Stimulated activated CD4-positive, alpha-beta T cell treated with anti-CD3 and anti-CD28 coated beads, Interleukin-12 subunit alpha, Interleukin-12 subunit beta, amount 100 ng/mL, for 24 hours (primary cell): ENCODE measurements at places on chromosomes 6 and 20.

DNA sequence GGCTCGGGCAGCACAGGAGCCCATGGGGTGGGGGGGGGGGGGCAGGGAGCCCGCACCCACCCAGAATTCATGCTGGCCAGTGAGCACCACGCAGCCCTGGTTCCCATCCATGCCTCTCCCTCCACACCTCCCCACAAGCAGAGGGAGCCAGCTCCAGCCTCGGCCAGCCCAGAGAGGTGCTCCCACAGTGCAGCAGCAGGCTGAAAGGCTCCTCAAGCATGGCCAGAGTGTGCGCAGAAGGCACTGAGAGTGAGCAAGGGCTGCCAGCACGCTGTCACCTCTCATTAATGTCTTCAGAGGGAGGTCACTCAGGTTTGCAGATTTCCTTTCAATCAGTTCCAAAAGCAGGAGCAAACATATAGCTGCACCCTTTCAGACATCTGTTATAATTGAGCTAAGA is 32.4 kb downstream of the GSTA4 start:
- no peak for DNase-seq

- no peak for DNase-seq
Observed at GRCh38 chr6:68779366-68779765, 144.3 kb downstream of the ADGRB3 start.

GRCh38 chr6:37851997-37852524 is 32.5 kb downstream of the ZFAND3 start:
- no peak for DNase-seq

DNA sequence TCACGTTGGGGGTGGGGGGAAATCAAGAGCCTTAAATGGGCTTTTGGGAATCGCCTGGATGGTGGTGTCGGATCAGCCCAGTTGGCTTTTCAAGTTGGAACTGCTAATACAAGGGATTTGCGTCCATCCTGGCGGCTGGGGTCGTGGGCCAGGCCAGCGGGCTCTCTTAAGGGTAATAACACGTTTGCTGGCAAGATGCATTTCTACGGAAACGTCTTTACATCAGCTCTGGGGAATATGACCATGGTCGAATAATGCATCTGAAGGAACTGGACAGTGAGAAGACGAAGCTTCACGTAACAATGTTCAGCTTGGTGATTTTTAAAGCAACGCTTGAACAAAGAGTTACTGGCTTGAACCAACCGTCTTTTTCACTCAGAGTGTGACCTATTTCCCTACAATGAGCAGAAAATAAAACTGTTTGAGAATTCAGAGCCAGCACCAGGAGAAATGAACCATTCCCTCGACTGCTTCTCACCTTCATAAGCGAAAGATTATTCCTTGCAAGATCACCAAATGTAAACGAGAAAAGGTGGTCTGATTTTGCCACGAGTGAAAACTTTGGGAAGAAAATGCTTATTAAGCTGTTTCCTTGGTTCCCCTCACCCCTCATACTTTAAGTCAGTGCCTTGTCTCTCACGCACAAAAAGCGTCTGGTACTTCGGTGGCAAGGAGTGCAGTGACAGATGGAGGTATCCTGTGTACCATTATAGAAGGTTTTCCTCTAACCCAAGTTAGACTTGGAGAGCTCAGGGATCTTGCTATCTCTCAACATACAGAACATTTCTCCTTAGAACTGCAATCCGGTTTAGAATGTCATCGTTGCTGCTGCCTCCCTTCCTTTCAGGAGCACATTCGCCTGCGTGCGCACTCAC is 1.4 kb upstream of the MARCKS start:
- DNase-seq: no peak

GRCh38 chr20:2051946-2052345 is 49.7 kb upstream of the STK35 start:
- no peak for DNase-seq

- DNase-seq: no peak
Observed at GRCh38 chr6:132950566-132950965, 136.2 kb downstream of the RPS12 start.

- no peak for DNase-seq
Observed at GRCh38 chr6:54899442-54899841, 52.9 kb downstream of the FAM83B start.

DNA sequence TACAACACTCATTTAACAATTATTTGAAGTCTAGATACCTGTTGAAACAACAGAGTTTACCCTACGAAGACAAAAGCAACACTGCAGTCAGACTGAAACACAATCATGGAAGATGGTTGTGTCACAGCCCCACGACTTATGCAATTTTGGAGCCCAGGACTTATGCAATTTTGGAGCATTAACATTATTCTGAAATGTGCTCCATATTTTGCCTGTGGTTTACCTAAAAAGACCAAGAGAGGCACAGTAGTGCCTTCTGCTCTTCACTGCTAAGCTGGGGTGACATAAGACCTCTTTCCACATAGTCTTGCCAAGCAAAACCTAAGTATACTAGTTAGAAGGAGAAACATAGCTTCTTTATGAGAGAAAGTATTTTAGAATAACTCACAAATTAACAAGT is 216.5 kb downstream of the PTPRK start:
- DNase-seq: no peak

GRCh38 chr20:50991076-50991475 is 31.8 kb downstream of the KCNG1 start:
- DNase-seq: no peak

DNA sequence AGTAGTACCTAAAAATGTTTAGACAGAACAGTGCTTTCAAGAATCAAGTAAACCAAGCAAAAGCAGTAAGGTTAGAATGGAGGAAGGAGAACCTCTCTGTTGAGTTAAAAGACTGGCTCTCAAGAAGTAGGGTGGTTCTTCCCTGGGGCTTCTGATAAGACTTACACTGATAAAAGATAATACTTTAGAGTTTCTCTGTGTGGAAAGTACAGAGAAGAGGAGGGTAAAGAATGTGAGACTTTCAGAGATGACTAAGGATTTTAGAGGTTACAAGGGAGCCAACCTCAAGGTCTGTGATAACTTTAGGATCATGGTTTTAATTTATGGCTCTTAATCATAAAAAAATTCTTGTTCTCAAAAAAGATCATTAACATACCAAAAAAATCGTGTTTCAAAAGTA is 30.9 kb upstream of the ALDH8A1 start:
- DNase-seq: no peak

DNA sequence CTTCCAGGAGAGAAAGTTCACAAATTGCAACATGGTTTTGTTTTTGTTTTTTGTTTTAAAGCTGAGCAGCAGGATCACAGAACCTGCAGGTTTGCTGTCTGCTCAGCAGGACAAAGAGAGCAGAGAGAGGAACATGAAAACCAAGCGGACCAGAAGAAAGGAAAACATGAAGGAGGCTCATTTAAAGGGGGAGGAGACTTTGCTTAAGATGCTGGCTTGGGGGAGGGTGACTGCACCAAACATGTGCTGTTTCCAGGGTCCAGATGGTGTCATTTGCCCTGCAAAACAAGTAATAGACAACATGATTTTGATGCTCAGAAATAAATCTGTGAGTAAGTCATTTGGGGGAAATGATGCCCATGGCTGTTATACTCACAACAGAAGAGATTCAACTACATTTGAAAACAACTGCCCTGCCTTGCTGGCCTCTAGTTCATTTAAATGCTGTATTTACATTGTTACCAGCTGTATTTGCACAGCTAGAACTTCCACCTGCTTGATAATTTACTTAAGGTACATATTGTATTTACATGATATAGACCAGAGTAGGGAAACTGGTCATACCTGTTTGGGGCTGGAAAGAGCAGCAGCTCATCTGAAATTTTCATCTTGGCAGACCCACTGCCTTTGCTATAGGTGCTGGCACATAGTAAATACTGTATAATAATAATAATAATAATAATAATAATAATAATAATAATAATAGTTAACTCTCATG is 32.2 kb upstream of the CHD6 start:
- DNase-seq: no peak

DNA sequence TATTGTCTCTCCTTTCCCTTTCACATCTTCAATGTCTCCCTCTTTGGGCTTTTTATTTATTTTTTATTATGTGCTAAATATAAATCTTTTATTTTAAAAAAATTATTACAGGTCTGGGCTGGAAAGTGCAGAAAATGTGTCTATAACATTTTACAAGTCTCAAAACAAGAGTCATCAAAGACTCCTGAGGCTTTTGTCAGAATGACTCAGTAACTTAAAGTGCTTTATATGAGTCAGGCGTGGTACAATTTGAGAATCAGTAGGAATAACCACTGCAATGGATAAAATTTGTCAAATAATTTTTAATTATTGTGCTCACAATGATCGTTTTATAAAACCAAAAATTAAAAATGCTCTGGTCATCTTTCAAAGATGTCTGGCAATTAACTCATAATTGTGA is 193.9 kb downstream of the MMUT start:
- no peak for DNase-seq

DNA sequence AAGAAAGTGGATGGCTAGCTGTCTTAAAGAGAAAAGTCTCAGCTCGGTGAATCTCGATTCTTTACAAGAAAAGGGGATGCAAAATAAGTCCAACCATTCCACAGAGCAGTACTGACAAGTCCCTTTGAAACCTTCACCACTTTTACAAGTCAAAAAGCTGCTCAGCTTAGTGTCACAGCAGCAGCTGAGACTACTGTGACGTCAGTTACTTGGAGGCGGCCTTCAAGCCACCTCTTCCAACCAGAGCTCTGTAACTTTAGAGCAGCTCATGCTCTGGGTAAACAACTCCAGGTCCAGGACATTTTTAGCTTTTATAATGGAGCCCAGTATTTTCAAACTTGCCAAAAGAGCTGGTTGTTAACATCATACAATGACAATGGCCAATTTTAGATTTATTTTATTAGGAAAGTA is at the start of gene KIAA0408:
TSS of gene KIAA0408 (minus strand) at position 159 of the 411 bp plus-strand sequence. CDS start 5,408 bp downstream, outside the sequence.
- DNase-seq: no peak

DNA sequence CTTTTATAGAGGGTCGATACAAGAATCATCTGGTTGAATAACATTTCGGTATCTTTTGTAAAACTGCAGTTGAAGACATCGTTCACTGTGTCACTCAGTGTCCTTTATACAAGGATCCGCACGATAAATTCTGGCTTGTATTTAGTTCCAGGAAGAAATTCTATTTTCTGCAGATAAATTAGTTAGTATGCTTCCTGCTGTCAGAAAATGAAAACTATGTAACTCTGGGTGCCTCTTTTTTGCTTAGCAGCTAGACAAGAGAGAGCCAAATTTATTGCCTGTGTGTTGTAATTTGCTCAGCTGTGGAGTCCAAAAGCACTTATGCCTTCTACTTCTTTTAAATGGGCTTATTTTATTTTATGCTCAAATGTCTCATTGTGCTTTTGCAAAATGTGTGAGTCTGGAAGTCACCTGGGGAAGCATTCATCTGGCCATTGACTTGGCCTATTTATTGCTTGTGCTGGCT is 56.5 kb upstream of the KCNK16 start:
- no peak for DNase-seq

GRCh38 chr20:35560105-35560511 is 18.2 kb downstream of the ERGIC3 start:
- no peak for DNase-seq

DNA sequence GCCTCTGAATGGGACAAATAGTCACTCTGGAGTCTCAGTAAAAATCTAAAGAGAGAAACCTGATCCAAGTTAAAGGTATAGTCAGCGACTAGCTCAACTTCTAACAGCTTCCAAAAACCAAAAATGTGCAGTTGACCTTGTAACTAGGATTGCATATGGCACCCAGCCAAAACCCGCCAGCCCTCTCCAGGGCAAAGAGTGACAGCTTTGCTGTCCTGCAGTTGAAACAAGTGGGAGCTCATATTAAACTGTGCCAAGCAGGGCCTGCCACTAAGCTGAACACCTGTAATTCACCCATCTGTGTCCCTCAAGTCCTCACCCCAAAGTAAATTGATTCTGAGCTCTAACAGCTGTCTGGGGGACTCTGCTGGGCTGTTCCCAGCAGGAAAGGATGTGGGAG is 695.3 kb downstream of the MAFB start:
- DNase-seq: no peak

DNA sequence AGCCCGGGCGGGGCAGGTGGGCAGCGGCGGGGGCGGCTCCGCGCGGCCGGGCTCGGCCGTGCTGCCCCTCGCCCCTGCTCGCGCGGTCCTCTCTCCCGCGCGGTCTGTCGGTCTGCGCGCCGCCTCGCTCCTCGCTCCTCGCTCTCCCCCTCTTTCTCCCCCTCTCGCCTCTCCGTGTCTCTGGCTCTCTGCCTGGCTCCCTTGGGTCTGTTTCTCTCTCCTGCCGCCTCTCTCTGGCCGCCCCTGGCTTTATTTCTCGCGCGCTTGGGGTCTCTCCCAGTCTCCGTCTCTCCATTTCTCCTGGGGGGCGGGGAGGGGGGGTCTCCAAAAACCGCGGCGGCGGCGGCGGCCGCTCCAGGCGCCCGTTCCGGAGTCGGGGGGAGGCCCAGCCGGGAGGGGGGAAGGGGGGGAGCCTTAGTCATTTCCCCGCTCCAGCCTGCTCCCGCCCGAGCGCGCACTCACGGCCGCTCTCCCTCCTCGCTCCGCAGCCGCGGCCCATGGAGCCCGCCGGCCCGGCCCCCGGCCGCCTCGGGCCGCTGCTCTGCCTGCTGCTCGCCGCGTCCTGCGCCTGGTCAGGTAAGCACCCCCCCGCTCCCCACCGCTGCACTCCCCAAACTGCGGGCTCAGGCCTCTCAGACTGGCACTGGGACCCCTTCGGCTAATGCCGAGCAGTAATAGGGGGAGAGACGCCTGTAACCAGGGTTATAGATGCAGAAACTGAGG is at the start of gene SIRPA:
TSS of gene SIRPA (plus strand) at position 457 of the 723 bp plus-strand sequence. CDS start at position 498, 41 bp downstream.
- DNase-seq: no peak

DNA sequence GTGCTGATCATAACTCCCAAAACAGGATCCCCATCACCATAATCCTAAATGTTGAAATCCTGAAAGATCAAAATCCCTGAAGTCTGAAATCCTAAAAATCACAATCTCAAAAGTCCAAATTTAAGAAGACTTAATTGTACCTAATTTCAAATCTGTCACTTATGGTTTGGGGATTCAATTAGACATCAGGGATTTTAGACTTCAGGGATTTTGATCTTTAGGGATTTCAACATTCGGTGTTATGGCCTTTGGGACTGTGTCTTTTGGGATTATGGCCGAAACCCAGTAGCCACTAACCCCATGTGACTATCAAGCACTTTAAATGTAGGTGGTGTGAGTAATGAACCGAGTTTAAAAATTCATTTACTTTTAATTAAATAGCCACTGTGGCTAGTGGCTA is 21.7 kb upstream of the AVP start:
- DNase-seq: no peak

DNA sequence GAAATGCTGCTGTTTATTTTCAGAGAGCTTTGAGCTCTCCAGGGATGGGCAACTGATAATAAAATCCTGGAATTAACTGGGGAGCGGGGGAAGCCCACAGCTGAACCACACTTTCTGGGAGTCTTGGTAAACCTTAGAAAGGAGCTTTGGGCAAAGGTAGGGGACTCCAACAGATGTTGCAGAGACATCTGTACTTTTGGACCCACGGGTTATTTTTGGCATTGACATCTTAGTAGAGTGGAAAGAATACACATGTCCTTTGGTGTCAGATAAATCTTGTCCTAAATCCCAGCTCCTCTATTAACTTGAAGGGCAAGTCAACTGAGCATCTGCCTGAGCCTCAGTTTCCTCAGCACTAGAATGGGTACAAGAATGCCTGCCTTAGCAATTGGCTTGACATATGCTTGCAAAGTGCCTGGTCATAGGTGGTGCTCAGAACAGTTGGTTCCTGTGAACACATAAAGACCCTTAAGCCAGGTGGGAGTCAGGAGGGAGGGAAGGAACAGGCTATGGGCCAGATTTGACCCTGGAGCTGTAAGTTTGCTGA is 5.8 kb downstream of the SLC22A3 start:
- DNase-seq: no peak
